ENCODE measurements at places on chromosomes 16 and 17.

DNA sequence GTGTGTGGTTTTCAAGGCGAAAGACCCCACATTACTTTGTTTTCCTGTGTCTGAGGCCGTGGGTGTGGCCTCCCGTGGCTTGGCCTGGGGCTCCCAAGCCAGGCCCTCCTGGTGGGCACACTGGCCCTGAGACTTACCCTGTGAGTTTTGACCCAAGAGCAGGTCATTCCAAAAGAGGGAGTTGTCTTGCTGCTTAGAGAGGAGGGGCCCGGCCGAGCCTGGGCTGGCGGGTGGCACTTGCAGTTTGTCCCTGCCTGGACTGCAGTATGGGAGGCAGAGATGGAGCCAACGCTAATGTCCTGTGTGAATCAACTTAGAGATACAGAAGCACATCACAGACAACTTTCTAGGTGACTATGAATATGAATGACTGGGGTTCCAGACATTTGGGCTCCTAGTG lies 22.7 kb downstream of the PLEKHG4 start:
- no peak for DNase-seq

GRCh38 chr17:36500745-36501225 lies 14.3 kb downstream of the ZNHIT3 start:
- no peak for DNase-seq

GRCh38 chr16:12258861-12259645 lies 282.5 kb downstream of the SNX29 start:
- DNase-seq, result no peak

GRCh38 chr17:7242717-7243452 lies 636 bp upstream of the GABARAP start:
- DNase-seq, result peak; percentile 92

DNA sequence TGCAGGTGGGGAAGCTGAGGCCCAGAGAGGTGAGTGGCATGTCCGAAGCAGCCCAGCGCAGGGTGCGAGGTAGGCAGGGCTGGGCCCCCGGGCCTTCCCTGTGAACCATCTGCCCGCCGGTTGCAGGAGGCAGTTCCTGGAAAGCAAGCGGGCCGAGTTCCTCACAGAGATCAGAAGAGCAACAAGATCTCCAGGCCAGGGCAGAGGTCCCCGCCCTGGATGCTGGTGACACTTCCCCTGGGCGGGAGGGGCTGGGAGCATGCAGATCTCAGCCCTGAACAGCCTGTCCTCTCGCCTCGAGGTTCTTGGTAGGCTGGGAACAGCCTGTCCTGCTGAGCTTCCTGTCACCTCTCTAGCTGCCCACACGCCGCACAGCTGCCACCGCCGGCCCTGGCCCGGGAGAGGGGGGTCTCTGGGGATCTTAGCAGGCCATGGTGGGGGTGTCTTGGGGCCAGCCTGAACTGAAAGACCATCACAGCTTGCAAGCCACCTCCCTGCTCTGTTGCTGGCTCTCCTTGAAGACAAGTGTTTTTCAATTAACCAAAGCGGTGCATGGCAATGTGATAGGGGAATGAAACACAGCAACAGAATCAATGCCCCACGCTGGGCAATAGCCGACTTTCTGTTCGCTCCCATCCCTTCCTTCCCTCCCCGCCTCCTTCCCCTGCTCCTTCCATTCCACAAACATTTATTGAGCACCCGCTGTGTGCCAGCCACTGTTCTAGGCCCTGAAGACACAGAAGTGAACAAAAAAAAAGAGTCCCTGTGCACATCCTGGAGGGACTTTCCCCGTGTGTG lies 31.7 kb downstream of the SOCS1 start:
- DNase-seq, result peak; percentile 80

DNA sequence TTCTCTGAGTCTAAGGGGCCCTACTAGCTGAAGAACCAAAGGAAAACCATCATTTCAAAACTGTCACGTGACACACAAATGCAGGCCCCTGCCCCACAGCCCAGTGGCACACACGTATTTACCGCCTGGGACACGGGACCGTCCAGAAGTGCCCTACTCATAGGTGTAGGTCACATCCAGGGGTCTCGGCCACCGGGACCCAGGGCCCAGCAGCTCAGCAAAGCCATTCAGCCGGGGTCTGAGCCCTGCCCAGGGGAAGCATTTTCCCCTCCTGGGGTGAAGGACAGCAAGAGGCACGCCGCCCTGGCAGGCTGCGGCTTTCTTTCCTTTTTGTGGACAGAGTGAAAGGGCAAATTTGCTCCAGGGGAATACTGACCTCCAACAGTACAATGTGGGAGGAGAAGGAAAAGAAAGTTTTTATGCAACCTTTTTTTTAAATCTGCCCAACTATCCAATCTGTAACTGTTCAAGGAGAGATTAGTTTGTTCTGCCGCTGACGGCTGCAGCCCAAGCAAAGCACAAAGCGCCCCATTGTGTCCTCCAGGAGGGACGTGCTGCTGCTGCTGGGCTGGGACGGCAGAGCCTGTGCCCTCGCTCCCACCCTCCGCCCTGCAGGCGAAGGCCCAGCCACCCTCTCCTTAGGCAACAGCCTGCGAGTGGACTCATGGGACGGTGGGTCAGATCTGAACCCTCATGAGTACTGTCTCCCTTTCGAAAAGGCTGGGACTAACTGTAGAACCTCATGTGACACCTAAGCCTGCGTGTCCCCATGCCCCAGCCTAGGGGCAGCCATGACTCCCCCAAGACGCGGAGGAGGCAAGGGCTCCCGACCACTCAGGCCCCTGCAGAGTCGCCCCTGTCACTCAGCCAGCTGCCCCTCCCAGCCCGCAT lies 21.3 kb downstream of the SLC7A5 start:
- no peak for DNase-seq

DNA sequence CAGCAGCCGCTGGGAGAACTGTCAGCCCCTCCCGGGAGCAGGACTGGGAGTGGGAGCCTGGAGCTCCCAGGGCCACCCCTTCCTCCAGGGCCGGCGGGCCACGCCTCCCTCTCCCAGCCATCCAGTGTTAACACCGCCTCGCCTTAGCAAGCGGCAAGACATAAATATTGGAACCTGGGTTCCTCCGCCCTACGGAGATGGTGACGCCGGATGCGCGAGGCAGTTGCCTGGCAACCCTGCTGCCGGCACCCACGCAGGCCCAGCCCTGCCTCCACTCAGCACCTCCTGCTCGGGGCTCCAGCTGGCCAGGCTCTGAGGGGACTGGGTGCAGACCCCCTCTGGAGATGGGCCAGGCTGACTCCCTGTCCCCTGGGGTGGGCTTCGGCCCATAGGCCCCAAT lies 27.4 kb upstream of the CACNA1H start:
- no peak for DNase-seq

DNA sequence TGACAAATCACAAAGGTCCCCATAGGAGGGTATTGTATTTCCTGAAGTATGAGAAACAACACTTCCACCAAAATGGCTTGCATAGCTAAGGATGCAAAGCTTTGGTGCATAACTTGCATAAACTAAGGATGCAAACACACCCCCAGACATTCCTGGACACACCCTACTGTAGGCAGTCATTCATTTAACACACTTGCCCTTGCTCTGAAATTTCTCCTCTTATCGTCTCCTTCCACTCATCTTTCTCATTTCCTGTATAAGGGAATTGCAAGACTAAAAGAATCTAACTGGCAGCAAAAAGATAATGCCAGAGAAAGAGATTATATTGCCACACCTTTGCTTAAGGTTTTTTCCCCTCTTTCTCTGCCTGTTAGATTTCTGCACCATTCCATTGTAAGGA lies 28.3 kb downstream of the CHD9 start:
- DNase-seq, result no peak

- no peak for DNase-seq
Observed at GRCh38 chr17:45046537-45047125, 4.8 kb downstream of the DCAKD start.

GRCh38 chr16:51569203-51569931 lies 418.3 kb upstream of the SALL1 start:
- no peak for DNase-seq

DNA sequence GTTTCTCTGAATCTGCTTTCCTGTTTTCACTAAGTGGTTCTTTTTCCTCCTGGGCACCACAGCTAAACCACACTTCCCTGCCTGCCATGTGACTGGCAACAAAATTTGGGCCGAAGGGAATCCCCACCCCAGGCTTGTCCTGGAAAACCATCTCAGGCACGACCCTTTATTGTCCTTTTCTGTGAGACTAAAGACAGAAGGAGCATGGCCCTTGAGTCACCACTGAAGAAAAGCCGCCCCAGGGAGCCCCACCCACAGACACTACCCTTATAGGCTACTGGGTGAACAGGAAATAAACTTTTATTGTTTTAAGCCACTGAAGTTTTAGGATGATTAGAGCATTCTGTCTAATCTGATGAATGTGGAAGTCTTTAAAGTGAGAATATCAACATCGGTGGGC lies 88.6 kb upstream of the BRD7 start:
- DNase-seq, result no peak

- DNase-seq, result peak; percentile 23
Observed at GRCh38 chr16:47461598-47462266, 601 bp downstream of the PHKB start.

GRCh38 chr17:78705071-78705470 lies 77.0 kb downstream of the CYTH1 start:
- no peak for DNase-seq

GRCh38 chr17:66762276-66762675 lies 72.6 kb upstream of the CACNG5 start:
- DNase-seq, result no peak
